ENCODE measurements at places on chromosomes 16 and 17. TPM values are rescaled to one million over a fixed set of nuclear protein-coding genes. Genes with fewer than 3 reads are reported as not detected.
A peak's percentile ranks its signal among the peaks of the same experiment; 100 is the strongest.

Gene AIPL1
- not detected for total RNA-seq

Gene PIEZO1
- 141 TPM for total RNA-seq

Gene RAP1GAP2
- total RNA-seq = 3.1 TPM

GRCh38 chr16:27174007-27174406 lies 29.3 kb upstream of the KDM8 start:
- DNase-seq = peak; percentile 53

GRCh38 chr16:56525236-56525635 lies 5.4 kb upstream of the BBS2 start:
- no peaks in the 10 kb centered on the region for H3K36me3 ChIP-seq
- H3K4me1 ChIP-seq = peaks cover 7% of the 10 kb centered on the region
- no peak overlapping the region for H3K4me3 ChIP-seq
- H3K27me3 ChIP-seq = no peaks in the 10 kb centered on the region
- no peak overlapping the region for H3K27ac ChIP-seq

DNA sequence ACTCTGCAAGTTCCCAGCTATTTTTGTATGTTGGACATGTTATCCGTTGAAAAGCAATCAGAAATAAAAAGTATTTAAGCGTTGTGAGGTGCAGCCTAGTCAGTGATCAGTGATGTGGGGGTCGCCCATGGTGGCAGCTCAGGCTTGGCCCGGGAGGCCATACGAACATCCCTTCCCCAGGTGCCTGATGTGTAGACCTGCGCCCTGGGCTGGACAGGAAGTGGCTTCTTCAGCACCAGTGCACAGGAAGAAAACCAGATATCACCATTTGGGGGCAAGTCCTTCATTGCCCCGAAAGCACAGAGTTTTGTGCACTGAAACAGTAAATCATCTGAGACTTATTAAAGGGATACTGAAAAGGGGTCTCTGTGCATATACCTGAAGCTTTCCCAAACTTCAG lies 98.9 kb downstream of the SOCS1 start:
- no peak overlapping the region for H3K4me3 ChIP-seq
- H3K36me3 ChIP-seq = peaks cover 4% of the 10 kb centered on the region
- peaks cover 92% of the 10 kb centered on the region for H3K4me1 ChIP-seq
- no peak overlapping the region for H3K27ac ChIP-seq

GRCh38 chr17:50513495-50513894 lies 5.3 kb downstream of the MYCBPAP start:
- H3K36me3 ChIP-seq = no peaks in the 10 kb centered on the region
- H3K27me3 ChIP-seq = no peaks in the 10 kb centered on the region
- peaks cover 58% of the 10 kb centered on the region for H3K4me1 ChIP-seq
- no peak overlapping the region for H3K4me3 ChIP-seq

DNA sequence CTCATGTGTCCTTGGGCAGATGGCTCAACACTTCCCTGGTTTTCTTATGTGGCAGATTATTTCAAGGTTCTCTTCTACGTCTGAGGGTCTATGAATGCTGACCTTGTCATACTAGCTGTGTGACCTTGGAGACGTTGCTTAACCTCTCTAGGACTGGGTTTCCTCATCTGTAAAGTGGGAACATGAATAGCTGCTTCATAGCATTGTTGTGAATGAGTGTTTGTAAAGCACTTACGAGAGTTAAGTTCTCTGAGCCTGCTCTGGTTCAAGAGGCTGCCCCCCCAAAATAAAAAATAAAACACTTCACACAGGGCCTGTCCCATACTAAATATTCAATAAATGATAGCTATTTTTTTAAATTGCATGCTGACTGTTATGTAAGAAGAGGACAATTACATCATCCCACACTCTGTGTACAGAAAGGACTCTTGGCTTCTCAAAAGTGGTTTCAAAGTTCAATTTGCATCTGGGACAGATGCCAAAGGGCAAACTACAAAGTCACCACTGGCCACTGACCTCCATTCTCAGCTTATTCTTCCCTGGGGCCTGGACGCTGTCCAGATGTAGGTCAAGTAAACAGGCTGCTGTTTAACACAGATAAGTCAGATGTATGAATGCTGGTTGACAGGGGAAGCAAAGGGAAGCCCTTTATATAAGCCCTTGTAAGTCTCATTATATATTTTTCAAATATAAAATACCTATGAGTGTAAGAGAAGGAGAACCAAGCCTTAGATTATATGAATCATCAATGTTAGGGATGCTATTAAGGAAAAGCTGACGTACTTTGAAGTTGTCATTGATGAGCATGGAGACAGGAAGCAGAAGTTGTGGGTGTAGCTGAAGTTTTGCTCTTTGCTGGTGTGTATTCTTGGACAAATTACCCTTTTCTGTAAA lies 15.4 kb upstream of the NDEL1 start:
- H3K36me3 ChIP-seq = no peaks in the 10 kb centered on the region
- no peak overlapping the region for H3K27ac ChIP-seq
- H3K4me3 ChIP-seq = no peak overlapping the region
- no peak for DNase-seq

GRCh38 chr17:76887802-76888201 lies 19.6 kb downstream of the MGAT5B start:
- no peaks in the 10 kb centered on the region for H3K36me3 ChIP-seq
- no peaks in the 10 kb centered on the region for H3K4me1 ChIP-seq
- no peak overlapping the region for H3K4me3 ChIP-seq
- H3K27me3 ChIP-seq = no peaks in the 10 kb centered on the region
- no peak for DNase-seq
- no peak overlapping the region for H3K27ac ChIP-seq

GRCh38 chr16:8907096-8907495 lies 24.9 kb downstream of the LITAFD start:
- H3K27ac ChIP-seq = peak overlapping the region; percentile 57
- peaks cover 7% of the 10 kb centered on the region for H3K36me3 ChIP-seq
- H3K27me3 ChIP-seq = no peaks in the 10 kb centered on the region

- H3K36me3 ChIP-seq = peaks cover 4% of the 10 kb centered on the region
- H3K4me3 ChIP-seq = peak overlapping the region; percentile 98
- no peak for DNase-seq
- H3K4me1 ChIP-seq = peaks cover 55% of the 10 kb centered on the region
- no peak overlapping the region for H3K27ac ChIP-seq
- H3K27me3 ChIP-seq = no peaks in the 10 kb centered on the region
Measured at GRCh38 chr16:74607962-74608356, 1.0 kb upstream of the GLG1 start.
